ENCODE measurements at places on chromosomes 2 and 18.
A peak's percentile ranks its signal among the peaks of the same experiment; 100 is the strongest.

DNA sequence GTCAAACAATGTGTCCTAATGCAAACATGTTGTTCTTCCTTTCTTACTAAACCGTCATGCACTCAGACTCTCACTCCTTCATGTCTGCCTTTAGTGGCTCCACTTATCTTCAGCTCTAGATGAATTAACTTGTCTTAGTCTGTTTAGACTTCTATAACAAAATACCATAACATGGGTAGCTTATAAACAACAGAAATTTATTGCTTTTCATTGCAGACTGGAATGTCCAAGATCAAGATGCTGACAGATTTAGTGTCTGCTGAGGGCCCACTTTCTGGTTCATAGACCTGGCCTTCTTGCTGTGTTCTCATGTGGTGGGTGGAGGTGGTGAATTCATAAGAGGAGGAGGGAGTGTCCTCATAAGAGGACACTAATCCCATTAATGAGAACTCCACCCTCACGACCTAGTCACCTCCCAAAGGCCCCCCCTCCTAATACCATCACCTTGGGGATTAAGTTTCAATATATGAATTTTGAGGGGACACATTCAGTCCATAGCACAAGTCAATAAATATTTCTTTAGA lies 32.3 kb downstream of the RALBP1 start:
- ATAC-seq: peak; percentile 84

DNA sequence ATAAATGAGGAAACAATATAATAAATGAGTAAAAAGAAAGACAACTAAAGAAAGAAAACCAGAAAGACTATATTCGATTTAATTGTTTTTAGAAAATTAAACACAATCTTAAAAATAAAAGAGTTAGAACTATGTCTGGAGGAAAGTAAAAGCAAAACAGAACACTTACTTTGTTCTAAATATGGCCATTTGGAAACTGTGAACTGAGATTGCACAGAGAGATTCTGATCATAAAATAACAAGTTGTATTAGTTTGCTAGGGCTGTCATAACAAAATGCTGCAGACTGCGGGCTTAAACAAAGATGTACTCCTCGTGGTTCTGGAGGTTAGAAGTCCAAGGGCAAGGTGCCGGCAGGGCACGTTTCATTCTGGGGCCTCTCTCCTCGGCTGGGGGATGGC lies 128.1 kb upstream of the AQP4 start:
- ATAC-seq: no peak

DNA sequence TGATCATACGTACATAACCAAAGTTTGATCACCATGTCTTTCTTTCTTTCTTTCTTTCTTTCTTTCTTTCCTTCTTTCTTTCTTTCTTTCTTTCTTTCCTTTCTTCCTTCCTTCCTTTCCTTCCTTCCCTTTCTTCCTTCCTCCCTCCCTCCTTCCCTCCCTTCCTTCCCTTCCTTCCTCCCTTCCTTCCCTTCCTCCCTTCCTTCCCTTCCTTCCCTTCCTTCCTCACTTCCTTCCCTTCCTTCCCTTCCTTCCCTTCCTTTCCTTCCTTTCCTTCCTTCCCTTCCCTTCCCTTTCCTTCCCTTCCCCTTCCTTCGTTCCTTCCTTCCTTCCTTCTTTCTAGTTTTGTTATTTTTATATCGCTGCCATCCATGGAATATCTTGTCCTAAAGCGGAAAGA lies 406.7 kb upstream of the DDX18 start:
- no peak for ATAC-seq

- ATAC-seq: no peak
Observed at GRCh38 chr2:241851325-241852115, 7.2 kb downstream of the PDCD1 start.

DNA sequence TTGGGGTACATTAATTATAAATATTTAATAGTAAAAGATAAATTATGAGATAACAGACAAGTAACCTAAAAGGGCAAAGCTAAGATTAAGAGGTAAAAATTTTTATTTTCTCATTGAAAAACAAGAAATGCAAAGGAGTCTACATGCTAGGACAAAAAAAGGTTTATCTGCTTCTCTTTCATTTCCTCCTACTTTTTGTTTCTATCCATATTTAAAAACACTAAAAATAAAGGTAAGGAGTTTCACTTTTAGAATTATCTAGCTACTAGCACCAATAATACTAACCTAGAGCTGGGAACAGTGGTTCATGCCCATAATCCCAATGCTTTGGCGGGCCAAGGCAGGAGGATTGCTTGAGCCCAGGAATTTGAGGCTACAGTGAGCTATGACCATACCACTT lies 1551.7 kb upstream of the SLC39A10 start:
- ATAC-seq: no peak

All from motor neuron (in vitro differentiated cells).